ENCODE measurements at places on chromosomes 13 and 19.
A peak's percentile ranks its signal among the peaks of the same experiment; 100 is the strongest.

DNA sequence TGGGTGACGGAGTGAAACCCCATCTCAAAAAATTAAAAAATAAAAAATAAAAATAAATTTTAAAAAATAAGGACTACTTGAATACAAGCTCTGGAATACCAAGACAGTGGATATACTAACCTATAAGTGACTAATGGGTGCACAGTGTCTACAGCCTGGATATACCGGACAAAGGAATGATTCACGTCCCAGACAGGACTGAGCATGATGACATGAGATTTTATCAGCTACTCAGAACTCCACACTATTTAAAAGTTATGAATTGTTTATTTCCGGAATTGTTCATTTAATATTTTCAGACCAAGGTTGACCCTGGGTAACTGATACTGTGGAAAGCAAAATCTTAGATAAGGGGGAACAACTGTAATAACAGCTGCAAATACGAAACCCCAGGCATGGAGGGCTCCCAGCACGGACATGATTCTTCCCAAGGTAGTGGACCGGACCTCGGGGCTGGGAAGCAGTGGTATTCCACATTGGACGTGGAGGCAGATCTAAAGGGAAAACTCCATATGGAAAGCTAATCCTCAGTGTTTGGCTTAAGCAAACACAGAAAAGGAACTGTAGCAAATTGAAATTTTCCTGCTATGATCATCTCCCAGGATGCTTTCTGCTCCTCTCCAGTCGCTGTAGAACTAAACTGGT lies 102.6 kb upstream of the TSHZ3 start:
- DNase-seq, result no peak

- no peak for DNase-seq
These were observed 33.8 kb downstream of the SERP2 start for GRCh38 chr13:44407379-44407778.

- DNase-seq, result no peak
These were observed 68.2 kb downstream of the LRCH1 start for GRCh38 chr13:46621133-46621532.

DNA sequence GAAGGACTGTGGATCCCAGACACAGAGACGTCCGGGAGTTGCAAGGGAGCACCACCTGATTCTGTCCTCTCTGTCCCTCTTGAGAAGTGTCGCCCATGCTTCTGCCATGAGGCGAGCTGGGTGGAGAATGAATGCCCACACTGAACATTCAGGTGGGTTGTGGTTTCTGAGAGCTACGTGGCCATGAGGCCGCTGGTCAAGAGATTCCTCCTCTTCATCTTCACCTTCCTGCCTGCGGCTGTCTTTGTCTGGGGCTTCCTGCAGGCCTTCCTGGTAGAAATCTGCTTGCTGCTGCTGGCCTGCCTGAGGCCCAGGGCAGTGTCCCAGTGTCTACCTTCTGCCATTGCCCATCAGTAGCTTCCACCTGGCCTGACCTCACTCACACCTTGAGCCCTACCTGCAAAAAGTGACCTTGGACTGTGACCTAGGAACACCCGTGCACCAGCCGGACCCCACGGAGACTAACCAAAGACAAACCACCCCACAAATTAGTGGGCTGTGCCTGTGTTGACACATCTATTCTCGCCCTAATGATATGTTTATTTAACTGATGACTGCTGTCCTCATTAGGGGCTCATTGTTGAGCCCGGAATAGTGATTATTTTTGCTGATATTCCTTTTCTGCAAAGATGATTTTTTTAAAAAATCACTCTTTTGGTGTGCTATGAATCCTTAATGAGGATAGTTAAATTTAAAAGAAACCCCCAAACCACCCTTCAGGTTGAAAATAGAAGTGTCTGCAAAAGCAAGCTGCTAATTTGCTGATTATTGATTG lies 38.7 kb upstream of the ZNF536 start:
- no peak for DNase-seq

DNA sequence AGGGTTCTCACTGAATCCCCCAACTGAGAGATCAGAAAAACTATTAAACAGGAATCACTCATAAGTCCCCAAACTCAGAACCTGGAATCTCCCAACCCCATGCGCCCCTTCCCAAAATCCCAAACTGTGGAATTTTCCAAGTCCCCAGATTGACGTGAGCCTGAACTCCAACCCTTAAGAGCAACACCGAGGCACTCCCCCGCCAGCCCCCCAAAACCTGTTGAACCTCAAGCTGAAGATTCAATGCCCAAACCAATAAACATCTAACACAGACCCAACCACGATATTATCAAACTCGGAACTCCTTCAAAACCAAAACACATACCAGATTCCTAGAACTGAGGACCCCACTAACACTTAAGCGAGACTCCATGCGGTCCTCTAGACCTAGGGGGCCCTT lies 599 bp downstream of the IZUMO1 start:
- no peak for DNase-seq

- peak; percentile 77 for DNase-seq
These were observed 23.5 kb downstream of the KCTD15 start for GRCh38 chr19:33819880-33820781.

GRCh38 chr19:35206379-35206778 lies 22.2 kb downstream of the FAM187B start:
- DNase-seq, result peak; percentile 88

- no peak for DNase-seq
These were observed 381.6 kb downstream of the NDFIP2 start for GRCh38 chr13:79862515-79862914.

DNA sequence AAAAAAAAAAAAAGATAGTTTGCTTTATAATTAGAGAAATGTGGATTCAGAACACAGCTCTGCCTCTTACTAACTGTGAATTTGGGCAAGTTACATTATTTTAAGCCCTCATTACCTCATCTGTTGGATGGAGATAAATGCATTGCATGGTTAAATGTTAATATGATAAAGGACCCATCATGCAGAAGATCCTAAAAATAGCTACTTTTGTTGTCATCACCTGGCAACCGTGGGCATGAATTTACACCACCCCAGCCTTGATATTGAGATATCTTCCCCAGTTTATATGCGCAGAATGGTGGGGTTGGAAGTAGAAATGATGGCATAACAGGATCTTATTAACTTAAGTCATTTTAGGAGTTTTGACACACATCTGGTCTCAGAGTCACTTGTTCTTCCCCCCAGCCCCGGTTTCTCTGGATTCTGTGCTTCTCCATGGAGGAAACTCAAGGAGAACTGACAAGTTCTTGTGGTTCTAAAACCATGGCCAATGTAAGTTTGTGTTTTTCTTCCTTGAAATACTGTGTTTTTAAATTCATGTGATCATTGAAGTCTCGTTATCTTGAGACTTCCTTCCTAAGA lies 8.9 kb downstream of the ZNF546 start:
- no peak for DNase-seq

- no peak for DNase-seq
These were observed 1470.9 kb downstream of the UQCRFS1 start for GRCh38 chr19:27742041-27742440.

DNA sequence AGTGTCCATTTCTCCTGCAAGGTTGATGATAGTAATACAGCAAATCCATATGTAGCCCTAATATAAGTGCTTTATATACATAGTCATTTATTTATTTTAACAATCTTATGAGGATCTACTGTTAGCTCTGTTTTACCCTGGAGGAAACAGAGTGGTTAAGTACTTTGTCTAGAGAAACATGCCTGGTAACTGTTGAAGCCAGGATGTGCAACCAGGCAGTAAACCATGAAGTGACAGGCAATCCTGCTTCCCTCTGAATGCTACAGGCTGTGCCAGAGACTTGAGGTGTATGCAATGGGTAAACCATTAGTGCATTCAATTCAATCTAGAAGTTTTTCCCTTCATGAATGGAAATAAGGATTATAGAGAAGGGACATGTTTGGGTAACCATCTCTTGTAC lies 911.0 kb downstream of the PCDH17 start:
- DNase-seq, result no peak

- DNase-seq, result no peak
These were observed 286.2 kb downstream of the NDFIP2 start for GRCh38 chr13:79767126-79767525.

DNA sequence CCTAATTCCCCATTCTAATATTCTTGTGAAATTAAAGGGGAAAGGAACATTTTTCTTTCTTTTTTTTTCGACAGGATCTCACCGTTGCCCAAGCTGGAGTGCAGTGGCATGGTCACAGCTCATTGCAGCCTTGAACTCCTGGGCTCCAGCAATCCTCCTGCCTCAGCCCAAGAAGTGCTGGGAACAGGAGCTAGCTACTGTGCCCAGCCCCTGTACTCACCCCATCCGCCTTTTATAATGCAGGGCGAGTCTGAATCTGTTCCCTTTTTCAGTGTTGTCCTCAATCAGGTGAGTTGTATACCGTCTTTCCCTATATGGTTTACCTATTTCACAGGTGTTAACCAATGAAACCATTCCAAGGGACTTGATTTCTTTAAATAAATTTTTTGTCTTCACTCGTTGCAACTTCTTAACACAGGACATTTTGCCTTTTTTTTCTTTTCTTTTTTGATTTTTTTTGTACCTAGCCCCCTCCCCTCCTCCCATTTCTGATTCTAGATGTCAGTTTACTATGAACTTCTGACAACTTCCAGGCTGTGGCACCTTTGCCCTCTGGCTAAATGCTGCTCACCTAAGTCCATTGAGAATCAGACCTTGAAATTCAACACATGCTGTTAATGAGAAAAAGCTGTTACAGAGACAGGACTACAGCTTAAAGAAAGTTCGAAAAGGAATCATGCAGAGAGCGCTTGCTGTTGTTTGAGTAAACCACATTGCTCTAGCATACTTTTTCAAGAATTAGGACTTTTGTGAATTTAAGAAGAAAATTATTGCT lies 562.1 kb upstream of the KLF12 start:
- no peak for DNase-seq

DNA sequence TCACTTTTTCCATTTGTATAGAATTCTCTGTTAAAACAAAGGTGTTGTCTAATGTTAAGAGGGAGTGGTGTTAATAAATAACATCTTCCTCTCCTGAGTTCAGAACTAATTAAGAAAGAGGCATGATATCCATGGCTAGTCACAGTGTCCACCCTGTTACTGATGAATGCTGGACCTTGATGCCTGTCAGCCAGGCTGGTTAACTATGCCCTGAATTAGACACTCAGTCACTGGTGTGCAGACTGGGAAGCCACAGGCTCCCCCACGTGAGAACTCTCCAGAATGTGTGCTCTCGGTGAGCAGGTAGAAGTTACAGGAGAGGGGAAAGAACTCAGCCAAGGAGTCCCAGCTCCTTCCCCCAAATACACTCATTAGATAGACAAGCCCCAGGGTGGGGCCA lies 56.1 kb upstream of the RNF113B start:
- DNase-seq, result no peak

- no peak for DNase-seq
These were observed 232.2 kb downstream of the DLEU7 start for GRCh38 chr13:50611117-50611781.

GRCh38 chr13:99059498-99060075 lies 81.7 kb upstream of the DOCK9 start:
- no peak for DNase-seq

GRCh38 chr19:11020982-11021759 lies 60.3 kb downstream of the SMARCA4 start:
- DNase-seq, result no peak

DNA sequence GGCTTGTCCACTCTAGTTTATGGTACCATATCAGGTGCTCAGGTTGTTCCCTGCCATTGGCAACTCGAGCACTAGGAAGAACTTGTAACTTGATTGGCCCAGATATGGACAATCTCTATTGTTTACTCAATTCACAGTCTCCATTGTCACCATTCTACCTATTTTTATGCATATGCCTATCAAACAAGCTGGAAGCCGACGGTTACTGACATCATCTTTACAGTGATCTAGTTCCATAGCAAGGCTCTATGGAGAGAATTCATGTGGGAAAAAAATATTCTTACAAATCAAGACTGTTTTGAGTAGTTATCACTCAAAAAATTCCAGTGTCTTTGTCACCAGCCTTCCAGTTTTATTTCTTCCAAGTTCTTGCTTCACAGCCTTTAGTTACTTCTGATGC lies 1006.2 kb upstream of the PRR20A start:
- DNase-seq, result no peak

DNA sequence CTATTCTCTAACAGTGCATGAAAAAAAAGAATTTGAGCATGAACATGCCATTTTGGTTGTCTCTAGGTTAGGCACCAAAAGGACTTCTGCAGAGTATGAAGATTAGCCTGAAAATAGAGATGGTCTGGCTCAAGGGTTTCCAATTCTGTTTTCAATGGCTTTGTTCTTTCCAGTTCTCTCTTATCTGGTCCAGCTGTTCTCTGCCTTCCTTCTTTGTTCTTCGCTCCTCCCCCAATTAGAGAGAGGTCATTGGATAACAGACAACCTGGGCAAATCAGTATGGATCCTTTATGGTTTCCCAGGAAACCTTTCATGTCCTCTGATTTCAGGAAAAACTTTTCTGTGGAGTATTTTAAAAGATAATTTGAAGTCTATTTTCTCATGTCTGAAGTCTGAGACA lies 623.4 kb downstream of the PCDH17 start:
- DNase-seq, result no peak

DNA sequence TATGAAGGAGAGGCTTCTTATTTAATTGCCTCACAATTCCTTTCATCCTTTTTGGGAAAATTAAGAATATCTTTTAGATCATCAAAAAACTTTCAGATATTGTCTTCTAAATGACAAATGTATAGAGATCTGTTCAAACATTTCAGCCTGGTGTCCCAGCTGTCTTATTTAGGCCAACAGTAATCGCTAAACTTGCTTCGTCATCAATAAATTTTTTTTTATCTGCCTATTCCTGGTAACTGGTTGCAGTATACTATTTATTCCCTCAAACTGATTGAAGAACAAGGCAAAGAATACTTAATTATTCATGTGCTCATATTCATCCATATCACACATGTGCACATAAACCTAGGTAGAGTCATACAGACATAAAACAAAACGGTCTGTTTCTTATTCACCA lies 5.3 kb upstream of the MYO16 start:
- no peak for DNase-seq

- DNase-seq, result no peak
These were observed 13.1 kb upstream of the TICAM1 start for GRCh38 chr19:4844348-4845179.

GRCh38 chr13:98253526-98253925 lies 76.5 kb upstream of the RNF113B start:
- DNase-seq, result no peak

DNA sequence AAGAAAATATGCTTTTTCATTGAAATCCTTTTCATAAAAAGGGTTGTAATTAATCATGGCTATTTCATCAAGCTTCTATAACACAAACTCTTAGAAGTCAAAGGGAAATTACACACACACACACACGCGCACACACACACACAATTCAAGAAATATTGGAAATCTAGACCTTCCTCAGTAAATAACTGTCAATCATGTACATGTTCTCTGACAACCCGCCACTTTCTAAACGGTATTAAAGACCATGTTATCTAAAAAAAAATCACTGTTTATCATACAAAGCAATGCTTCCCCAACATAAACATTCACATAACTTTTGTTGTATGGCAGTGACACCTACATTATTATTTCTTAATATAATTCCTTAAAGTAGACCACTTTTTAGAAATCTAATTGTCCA lies 132.2 kb downstream of the EFNB2 start:
- DNase-seq, result no peak

Data from CD4-positive, alpha-beta T cell treated with Interleukin-4 for 1 hour (primary cell).